ENCODE measurements at places on chromosomes 16 and 17.

DNA sequence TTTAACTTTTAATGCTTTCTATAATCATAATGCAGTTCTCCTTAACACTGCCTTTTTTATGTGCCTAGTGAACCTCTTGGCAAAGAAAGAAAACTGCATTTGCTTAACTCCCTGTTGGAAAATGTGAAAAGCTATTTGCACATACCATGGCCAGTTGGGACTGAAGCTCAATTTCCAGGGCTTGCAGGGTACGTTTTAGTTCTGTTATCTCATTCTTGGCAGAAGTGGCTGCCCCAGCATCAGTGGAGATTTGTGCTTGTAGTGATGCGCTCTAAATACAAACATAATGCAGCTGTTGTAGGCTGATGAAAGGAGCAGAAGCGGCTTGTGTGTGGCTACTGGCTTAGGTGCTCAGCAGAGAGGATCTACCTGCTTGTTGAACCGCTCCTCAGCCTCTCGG lies 3.7 kb downstream of the KRT24 start:
- no peak for DNase-seq

DNA sequence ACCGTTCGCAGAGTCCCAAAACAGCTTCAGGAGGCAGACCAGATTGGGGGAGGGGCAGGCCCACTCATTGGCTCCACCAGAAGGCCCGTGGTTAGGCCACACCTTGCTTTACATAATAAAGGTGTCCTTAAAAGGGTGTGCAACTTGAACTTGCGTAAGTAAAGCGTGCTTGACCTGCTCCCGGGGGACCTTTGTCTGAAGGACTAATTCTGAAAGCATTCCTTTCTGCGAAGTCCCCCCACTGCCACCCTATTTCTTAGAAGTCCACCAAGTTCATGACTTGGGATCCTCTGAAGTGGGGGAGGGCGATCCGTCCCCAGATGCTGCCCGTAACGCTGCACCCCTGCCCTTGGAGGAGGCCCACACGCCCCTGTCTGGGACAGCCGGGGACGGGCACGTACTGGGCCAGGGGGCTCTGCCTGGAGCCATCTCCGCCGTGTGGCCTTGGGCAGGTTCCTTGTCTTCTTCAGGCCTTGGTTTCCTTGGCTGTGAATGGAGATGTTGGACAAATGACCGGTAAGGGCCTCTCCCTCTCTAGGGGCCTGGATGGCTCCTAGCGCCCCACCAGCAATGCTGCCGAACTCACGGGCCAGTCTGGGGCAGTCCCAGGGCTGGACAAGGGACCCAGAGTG lies 823 bp upstream of the ZNF469 start:
- DNase-seq: no peak

DNA sequence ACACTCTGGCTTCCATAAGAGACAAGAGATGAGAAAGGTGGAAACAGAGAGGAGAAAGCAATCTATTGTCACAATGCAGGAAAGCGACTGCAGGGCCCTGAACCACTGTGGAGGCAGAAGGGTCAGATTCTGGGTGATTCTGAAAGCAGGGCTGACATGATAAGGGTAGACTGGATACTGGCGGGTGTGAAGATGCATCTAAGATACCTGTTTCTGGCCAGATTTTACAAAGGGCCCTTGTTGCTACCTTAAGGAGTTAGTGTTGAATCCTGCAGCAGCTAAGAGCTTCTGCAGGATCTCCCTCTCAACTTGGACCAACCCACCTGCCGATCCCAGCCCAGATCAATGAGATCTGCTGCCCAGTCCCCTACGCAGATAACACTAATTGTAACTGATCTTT lies 6.1 kb upstream of the MEFV start:
- DNase-seq: no peak

- DNase-seq: no peak
Measured at GRCh38 chr16:24980077-24980793, 34.9 kb downstream of the ARHGAP17 start.

GRCh38 chr17:73334771-73335513 lies 23.1 kb upstream of the CDC42EP4 start:
- DNase-seq: no peak

- no peak for DNase-seq
Measured at GRCh38 chr17:27495460-27495859, 39.2 kb downstream of the KSR1 start.

DNA sequence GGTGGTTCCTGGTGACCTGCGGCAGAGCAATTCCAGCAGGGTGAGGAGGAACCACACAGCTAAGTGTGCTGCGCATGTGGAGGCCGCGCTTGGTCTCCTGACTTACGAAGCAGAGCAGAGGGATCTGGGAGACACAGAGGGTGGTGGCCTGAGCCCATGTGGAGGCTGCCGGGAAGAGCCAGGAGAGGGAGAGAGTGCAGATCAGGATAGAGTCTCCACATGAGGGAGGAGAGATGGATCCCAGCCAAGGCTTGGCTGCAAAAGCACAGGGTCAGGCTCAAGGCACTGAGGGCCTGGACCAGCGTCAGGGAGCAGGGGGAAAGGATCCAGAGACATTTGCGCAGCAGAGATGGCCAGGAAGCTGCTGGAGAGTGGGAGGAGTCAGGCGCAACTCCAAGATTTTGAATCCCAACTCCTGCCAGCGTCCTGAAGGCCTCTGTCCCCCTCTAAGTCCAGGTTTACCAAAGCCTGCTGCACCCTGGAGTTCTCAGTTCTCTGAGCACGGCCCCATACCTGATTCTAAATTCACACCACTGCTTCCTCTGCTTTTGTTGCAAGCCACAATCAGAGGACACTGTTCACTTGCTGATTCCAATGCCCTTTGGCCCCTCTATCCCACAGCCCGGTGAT lies 11.3 kb upstream of the MLLT6 start:
- DNase-seq: no peak

DNA sequence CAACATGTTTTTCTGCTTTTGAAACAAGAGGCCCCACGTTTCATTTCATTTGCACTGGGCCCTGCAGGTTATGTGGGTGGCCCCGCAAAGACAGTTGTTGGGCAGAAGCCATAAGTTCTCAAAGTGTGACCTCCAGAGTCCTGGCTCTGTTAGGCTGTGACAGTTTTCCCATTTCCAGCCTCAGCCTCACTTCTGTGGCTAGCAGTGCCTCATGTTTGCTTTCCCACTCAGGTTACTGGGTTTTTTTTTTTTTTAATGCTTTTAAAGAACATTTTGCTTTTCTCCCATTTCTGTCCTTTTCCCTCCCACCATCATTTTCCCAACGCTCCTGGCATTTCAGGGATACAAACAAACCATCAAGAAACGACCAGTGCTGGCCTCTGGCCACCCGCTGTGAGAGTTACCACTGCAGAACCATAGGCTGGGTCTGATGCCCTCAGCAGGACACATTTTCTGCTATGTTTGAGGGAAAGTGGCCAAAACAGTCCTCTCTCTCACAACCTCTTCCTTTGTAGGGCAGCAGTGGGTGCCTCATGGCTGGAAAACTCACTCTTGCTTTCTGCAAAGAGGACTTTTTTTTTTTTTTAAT lies 159.0 kb upstream of the MPHOSPH6 start:
- DNase-seq: no peak

- no peak for DNase-seq
Measured at GRCh38 chr16:27253526-27253930, 15.0 kb downstream of the NSMCE1 start.

GRCh38 chr17:44905006-44906000 lies 6.1 kb upstream of the EFTUD2 start:
- no peak for DNase-seq

DNA sequence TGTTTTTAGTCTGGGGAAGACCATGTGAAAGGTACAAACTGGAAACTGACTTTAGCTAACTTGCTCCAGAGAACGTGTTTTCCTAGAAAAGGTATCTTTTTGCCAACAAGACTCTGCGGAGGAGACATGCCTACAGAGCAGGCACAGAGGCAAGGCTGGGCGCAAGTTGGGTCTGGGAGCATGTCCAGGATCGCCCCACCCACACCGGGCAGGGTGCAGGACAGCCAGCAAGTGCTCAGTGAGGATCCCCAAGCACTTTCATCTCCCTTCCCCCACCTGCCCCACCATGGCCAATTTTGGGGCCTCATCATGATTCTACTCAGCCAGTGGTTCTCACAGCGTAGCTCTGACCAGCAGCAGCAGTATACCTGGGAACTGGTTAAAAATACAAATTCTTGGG lies 18.2 kb upstream of the ROGDI start:
- no peak for DNase-seq

DNA sequence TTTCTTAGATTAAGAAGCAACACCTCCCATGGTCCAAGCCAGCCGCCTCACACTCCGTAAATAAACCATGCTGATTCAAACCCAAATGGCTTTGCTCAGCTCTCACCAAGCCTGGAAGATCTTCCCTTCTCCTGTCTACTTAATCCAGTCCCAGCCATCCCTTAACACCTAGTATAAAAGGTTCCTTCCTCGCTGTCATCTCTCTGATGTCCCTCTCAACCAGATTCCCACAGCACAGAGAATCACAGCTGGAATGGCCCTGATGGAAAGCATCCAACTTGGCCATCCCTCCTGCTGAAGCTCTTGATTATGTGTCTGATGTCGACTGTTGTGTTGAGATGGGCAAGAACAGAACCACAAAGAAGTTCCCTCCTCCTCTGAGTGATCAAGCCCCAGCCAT lies 50.6 kb upstream of the ADCY9 start:
- no peak for DNase-seq

DNA sequence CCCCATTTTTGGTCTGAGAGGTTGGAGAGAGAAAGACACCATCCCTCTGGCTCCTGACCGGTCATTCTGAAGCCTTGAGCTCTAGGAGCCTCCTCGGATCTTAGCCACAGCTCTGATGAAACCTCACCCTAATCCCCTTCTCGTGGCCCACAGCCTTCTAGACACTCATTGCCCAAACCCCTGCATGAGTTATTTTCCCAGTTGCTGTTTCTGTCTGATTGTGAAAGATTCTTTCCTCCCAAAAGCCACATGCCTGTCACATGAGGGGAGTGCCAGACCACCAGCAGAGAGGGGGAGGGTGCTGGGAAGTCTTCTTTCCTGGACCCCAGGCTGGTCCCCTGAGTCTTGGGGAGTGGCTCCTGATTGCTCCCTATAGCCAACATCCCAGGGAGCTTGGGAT lies 17.6 kb upstream of the ABR start:
- DNase-seq: no peak

- DNase-seq: no peak
Measured at GRCh38 chr16:8696880-8697279, 22.5 kb downstream of the ABAT start.

GRCh38 chr16:88298181-88298832 lies 84.5 kb upstream of the ZNF469 start:
- DNase-seq: no peak

DNA sequence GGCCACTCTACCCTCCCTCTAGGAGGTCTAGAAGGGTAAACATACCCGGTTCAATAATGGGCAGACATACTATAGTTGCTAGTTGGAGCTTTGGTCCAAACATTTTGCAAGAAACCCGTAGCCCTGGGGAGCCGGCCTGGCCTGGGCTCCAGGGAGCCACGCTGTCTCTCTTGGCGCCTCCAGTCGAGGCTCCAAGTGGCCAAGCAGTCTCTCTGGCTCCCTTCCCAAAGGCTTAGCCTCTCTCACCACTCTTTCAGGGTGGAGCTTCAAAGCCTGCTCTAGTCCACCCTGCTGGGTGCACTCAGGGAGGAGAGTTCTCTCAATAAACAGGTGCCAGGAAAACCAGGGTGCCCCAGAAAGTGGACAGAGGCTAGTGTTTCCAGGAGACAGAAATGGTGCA lies 32.2 kb downstream of the RCVRN start:
- no peak for DNase-seq

DNA sequence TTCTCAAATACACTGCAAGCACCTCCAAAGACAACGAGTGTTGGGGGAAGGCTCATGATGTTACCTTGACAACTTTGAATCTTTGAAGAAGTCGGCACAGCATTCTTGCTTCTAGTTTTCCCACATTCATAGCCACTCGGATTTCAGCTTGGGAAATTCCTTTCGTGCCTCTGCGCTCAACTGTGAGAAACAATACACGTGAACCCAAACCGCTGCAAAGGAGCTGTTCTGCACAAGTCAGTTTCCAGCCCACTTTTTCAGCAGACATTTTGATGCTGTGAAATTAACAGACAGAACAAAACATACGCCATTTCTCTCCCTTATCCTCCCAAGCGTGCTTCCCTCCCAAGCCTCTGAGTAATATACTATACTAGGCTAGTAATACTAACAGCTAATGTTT lies 41.2 kb downstream of the GTF3C1 start:
- DNase-seq: no peak

- DNase-seq: peak; percentile 17
Measured at GRCh38 chr16:50598256-50598894, 50.2 kb downstream of the NKD1 start.

DNA sequence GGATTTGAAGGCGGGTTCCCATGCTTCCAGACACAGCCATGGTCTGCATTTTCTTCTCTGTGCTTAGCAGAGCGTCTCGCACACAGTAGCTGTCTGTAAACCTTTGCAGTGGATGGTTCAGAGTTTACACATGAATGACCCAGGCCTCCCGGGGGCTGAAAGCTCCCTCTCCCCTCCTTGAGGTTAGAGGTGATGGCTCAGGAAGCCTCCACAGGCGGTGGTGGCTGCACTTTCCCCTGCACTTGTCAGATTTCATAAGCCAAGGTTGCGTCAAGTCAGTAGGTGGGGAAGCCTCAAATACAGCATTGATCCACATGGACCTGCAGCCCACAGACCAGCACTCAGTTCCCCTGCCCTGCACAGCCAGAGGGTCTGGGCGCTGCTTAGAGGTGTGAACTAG lies 211.9 kb downstream of the KATNIP start:
- no peak for DNase-seq

DNA sequence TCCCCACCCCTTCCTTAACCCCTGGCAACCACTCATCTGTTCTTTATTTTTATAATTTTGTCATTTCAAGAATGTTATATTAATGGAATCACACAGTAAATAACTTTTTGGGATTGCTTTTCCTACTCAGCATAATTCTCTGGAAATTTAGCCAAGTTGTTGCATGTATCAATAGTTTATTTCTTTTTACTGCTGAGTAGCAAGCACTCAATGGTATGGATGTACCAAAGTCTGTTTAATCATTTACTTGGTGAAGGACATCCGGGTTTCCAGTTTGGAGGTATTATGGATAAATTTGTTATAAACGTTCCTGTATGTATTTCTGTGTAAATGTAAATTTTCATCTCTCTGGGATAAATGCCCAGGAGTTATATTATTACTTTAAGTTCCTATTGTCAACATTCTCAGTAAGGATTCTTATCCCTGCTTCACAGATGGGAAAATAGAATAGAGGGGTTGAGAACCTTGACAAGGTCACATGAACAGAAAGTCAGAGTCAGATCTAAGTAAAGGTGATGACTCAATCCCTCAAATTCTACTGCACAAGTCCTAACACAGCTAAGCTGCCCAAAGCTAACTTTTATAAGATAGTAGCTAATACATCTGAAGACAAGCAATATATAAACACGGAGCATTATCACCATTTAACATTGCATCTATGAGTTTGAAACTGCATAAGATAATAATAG lies 62.4 kb upstream of the MTMR4 start:
- no peak for DNase-seq

DNA sequence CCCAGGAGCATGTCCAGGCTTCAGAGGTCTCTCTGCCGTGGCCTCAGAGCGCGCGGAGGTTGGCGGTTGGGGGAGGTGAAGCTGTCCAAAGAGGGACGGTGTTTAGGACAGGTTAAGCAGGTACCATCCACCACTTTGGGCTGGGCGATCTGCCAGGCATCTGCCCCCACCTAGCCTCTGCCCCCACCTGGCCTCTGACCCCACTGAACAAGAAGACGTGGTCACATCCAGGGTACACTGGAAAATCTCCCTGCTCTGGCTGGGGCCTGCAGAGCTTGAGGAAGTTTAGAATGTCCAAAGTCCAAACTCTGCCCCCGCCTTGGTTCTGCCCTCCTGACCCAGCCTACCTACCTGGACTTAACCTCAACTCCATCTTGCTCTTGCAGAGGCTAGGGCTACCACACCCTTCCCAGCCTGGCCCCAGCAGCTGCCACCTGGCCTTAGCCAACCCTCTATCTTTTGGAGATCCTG lies 1.6 kb downstream of the ITGA3 start:
- no peak for DNase-seq
